ENCODE measurements at places on chromosomes 1 and 21. TPM values are rescaled to one million over a fixed set of nuclear protein-coding genes. Genes with fewer than 3 reads are reported as not detected.

CA6 gene
- polyA plus RNA-seq: not detected

GRCh38 chr1:226309398-226310244 is 657 bp upstream of the LIN9 start:
- DNase-seq: peak; percentile 36

CERS2 gene
- polyA plus RNA-seq: 239 TPM

DNA sequence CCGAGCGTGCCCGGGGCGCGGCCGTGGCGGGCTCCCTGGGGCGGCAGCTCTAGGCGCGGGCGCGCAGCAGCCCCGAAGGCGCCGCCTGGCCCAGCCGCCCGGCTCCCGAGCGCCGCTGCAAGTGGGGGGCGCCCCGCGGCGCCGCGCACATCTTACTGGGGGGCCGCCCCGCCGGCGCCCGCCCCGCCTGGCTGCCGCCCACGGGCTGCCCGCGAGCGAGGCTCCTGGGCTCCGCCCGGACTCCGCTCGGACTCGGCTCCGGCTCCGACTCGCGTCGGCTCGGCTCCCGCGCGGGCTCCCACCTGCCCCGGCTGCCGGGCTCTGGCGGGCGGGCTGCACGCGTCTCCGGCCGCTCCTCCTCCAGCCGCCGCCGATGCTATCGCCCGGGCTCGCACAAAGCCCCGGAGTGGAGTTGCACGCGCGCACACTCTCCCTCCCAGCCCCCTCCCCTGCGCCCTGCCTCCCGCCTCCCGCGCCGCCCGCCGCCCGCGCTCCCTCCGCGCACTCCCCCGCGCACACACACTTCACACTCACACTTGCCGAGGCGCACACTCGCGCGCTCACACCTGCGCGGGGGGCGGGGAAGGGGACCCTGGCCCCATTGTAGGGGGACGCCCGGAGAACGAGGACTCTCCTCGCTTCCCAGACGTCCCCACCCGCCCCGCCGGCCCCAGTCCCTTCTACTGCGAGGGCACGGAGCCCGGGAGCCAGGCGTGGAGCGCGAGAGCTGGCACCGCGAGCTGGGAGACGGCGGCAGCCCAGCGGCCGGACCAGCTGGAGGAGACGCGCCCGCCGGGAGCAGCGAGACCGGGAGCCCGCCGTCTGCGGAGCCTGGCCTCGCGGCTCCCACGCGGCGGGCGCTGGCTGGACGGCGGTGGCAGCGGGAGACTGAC is at the start of gene GRIK3:
TSS of gene GRIK3 (minus strand) at position 395 of the 893 bp plus-strand sequence. CDS start 407 bp downstream, outside the sequence.
- DNase-seq: no peak

GRCh38 chr1:51750218-51750617 is 128.3 kb downstream of the NRDC start:
- no peak for DNase-seq

GRCh38 chr1:17768651-17769241 is 13.6 kb downstream of the ACTL8 start:
- DNase-seq: no peak

- DNase-seq: no peak
Observed at GRCh38 chr1:116365857-116366256, 7.2 kb upstream of the ATP1A1 start.

DNA sequence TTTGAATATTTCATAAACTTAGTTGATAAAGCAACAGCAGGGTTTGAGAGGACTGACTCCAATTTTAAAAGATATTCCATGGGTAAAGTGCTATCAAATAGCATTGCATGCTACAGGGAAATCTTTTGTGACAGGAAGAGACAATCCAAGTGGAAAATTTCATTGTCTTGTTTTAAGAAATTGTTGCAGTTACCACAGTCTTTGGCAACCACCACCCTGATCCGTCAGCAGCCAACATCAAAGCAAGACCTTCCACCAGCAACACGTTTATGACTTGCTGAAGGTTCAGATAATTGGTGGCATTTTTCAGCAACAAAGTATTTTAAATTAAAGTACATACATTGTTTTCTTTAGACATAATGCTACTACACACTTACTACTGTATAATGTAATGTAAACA is 47.8 kb downstream of the ADGRL4 start:
- DNase-seq: no peak

DNA sequence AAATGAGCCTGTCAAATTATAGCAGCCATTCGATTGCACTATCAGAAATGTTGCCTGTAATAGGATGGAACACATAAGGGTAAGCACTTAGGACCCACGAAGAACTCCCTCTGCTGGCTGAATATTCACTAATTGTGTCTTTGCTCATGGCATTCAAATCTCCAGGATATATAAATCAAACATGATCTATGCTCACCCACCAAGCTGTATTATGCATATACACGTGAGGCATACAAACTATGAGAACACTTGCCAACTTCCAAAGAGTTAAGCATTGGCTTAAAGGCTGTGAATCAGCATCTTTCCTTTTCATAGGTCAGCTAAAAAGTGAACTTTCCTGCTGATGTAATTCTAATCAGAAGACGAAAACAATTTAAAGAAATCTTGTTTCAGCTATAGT is 34.5 kb downstream of the TMPRSS15 start:
- no peak for DNase-seq

PRDM16 gene
- polyA plus RNA-seq: 13.6 TPM

- no peak for DNase-seq
Observed at GRCh38 chr1:201705389-201705788, 123.6 kb upstream of the IPO9 start.

GRCh38 chr1:91613595-91613994 is 112.9 kb downstream of the CDC7 start:
- DNase-seq: no peak

TINAGL1 gene
- polyA plus RNA-seq: 50.7 TPM

USP24 gene
- polyA plus RNA-seq: 43.9 TPM

SLC1A7 gene
- polyA plus RNA-seq: 0.58 TPM

DNA sequence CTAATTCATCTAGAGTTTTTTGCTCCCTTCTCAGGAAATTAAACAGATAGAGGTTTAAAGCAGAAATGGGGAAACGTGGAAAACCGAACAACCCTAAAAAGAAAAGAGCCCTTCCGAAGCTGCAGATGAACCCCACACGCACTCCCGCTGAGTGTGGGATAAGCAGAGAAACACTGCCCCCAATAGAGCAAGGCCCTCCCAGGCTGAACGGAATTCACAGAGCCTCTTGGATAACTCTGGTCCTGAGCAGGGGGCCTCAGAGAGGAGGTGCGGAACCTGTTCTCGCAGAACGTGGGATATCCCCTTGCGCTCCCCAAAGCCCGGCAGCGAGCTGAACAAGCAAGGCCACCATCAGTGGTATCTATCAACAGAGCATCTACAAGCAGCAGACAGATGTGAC is 44.9 kb downstream of the SSBP3 start:
- no peak for DNase-seq

GRCh38 chr21:31733551-31734149 is 1.7 kb upstream of the SCAF4 start:
- DNase-seq: no peak

- DNase-seq: no peak
Observed at GRCh38 chr1:225772848-225773247, 4.8 kb upstream of the SRP9 start.

GRCh38 chr1:67682659-67683197 is 2.3 kb upstream of the GADD45A start:
- no peak for DNase-seq

GRCh38 chr21:16072221-16072620 is 342.4 kb downstream of the USP25 start:
- DNase-seq: no peak

DNA sequence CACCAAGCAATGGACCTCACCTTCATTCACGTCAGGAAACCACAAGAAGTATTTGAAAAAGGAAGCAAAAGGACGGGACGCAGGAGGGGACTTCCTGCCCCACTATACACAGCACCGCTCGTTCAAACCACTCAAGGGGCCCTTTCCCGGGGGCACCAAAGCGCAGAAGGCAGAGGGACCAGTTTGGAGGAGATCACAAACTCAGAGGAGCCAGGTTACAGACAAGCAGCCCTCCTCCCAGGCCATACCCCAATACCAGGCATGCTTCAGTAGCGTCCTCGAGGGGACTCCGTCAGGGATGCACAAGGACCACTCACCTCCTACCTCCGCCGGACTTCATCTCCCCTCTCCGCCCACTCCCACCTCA is 685 bp downstream of the CRTC2 start:
- DNase-seq: peak; percentile 24

- no peak for DNase-seq
Observed at GRCh38 chr1:206693029-206693428, 8.3 kb downstream of the MAPKAPK2 start.

- no peak for DNase-seq
Observed at GRCh38 chr1:34199927-34200326, 23.2 kb downstream of the C1orf94 start.

DNA sequence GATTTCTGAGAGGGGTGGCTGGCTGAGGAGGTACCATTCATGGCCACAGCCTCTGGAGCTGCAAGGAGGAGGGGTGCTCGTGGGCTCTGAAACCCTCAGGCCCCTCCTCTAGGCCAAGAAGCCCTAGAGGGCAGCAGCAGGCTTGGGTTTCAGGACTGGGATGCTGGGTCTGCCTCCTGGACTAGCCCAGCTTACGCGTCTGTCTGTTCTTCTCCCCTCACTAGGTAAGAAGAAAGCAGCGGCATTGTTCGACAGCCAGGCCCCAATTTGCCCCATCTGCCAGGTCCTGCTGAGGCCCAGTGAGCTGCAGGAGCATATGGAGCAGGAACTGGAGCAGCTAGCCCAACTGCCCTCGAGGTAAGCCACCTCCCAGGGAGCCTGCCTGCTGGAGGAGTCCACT is 60.3 kb downstream of the TMEM53 start:
- no peak for DNase-seq

DNA sequence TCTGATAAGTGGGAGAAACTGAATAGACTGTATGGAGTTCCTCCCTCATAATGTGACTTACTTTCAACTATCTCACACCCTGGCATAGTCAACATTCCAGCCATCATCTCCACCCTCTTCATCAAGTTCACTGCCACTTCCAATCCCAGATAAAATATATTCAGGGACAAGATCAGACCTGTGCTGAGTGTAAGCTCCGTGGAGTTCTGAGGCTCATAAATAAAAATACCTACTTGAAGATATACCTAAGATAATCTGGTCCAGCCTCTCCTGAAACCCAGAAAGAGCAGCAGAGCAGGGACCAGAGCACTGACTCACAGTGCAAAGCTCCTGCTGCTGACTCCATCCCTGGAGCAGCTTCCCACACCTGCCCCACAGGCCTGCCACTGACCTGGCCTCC is 1.7 kb upstream of the LCE7A start:
- no peak for DNase-seq

SPRR1B gene
- not detected for polyA plus RNA-seq

DNA sequence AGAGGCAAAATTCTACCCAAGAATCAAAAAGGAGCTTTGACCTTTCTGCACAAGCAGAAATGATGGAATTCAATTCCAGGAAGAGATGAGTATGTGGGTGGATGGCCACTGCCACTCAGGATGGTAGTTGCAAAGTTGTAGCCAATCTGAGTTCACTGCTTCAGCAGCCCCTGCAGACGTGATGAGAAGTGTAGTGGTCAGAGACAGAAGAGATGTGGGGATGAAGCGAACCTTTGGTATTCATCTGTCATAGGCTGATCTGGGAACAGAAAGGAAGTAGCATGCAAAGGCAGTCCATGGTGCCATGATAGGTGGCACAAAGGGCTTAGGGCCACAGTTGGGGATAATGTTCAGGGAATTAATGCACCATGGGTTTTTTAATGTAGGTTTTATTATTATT is 81.1 kb upstream of the PGBD5 start:
- no peak for DNase-seq

- DNase-seq: no peak
Observed at GRCh38 chr1:113142791-113143190, 69.8 kb downstream of the LRIG2 start.

DNA sequence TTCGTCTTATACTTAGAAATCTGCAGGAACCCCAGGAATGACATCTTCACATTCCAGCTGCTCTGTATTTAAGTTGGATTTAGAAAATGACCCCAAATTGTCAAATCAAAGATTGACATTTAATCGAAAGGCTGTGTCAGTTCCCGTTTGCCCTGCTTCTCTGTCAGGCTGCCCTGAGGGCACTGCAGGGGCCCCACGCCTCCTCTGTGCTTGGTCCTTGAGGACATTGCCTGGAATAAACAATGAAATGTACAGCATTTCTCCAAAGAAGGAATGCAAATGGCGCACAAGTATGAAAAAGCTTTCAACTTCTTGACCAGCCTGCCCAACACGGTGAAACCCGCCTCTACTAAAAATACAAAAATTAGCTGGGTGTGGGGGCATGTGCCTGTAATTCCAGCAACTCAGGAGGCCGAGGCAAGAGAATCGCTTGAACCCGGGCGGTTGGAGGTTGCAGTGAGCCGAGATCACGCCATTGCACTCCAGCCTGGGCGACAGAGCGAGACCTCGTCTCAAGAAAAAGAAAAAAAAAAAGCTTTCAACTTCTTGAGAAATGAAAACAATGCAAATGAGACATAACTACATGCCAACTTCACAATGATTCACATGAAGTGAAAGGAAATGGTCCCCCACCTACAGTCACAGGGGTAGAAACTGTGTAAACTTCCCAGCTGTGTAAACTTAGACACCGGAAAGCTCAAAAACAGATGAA is 3.0 kb downstream of the TMPRSS3 start:
- DNase-seq: no peak

DNA sequence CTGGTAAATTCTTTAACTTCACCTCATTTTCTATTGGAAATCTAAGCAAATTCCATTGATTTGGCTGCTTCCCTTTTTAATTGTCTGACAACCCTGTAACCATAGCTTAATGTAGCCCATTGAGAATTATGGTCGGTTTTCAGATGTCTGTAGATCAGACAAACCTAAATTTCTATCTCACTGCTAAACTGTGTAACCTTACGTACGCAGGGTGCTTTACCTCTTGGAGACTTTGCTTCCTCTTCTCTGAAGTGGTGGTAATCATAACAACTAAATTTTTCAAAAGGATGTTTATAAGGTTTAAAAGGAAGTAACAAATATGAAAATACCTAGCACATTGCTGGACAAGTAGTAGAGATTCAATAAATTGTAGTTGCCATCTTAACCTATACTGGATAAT is 25.9 kb downstream of the IFNAR1 start:
- no peak for DNase-seq

SEC16B gene
- polyA plus RNA-seq: 4.3 TPM

DNA sequence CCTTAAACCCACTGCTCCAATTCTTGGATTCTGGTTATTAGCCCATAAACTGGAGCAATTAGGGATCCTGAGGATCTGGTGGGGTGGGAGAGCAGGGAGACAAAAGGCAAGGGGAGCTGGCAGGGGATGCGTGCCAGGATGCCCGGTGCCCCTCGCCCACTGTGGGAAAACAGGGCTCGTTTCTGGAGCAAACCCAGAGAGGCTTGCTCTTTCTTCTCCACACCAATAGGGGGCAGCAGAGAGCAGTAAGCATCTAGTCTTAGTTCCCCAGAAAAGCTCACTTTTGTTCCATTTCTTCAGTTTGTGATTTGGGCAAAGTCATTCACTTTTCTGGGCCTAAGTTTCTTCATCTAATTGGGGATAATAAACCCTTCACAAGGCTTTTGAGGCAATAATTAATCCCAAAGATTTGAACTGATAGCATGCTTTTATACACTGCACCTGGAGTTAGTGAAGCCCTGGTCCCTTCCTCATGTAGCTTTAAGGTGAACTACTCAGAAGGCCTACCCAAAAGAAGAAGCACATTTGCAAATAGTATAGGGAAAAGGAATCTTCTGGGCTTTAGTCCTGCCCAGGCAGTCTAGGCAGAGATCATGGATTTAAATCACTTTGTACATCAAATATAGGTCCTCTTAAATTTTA is 160.6 kb upstream of the USP24 start:
- peak; percentile 38 for DNase-seq

KCNN3 gene
- polyA plus RNA-seq: 2.0 TPM

Measured in right lung (tissue), 10 donors.